ENCODE measurements at places on chromosomes 6 and 20.

DNA sequence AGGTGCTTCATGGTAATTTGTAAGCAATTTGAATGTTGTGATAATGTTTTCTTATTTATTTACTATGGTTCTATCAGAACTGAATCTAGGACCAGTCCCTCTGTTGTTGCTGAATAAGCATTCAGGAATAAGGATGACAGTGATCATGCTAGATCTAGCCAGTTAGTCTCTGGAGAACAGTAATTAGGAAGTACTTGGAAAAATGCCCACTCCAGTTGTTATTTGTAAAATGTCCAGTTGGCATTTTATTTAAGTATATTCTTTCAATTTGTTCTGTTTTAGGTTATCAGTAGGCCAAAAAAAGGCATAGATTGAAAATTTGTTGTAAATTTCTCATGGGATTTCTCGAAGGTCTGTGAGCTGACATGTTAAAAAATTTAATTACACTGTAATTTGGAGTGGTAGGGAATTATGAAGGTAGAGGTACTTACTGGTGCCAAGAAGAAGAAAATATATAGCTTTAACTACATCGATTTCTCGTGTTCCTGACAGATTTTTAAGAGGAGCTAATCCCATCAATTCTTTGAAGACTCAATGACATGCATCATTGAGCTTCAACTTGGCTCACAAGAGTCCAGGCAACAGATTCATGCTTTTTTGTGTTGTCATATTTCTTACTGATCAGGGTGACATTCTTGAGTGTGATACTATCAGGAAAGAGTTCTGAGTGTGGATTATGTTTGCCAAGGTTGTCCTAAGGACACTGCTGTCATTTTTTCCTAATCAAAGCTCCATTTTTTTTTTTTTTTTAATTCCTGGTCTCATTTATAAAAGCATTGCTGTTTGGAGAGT is 177.3 kb downstream of the CARMIL1 start:
- no peak for DNase-seq

GRCh38 chr6:69416776-69417175 is 380.0 kb downstream of the LMBRD1 start:
- DNase-seq, result peak; percentile 49

GRCh38 chr6:72770959-72771358 is 149.1 kb downstream of the KCNQ5 start:
- no peak for DNase-seq

DNA sequence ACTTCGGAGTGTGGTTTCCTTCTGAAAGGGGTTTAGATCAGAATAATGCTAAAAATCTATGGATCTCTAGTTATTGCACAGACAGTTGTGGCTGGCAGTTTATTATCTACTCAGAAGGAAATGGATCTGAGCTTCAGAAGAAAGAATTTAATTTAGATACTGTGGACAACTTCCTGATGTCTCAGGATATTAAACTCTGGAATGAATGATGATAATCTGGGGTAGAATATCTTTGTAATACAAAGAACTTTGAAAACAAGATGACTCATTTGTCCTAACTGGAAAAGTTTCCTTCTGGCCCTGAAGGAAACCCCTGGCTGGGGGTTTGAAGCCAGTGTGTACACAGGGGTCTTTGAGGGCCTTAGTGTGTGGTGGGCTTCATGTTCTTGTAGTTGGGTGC is 78.0 kb downstream of the EDN3 start:
- DNase-seq, result no peak

GRCh38 chr6:88763160-88763559 is 200.3 kb downstream of the RNGTT start:
- DNase-seq, result no peak

- no peak for DNase-seq
Measured at GRCh38 chr6:34460796-34461507, 4.9 kb upstream of the PACSIN1 start.

Data from fibroblast of skin of left biceps (primary cell).